A549 treated with GW870086 at 1 μM for 4 hours (cell line): ENCODE measurements at places on chromosomes 4 and X. TPM values are rescaled to one million over a fixed set of nuclear protein-coding genes. Genes with fewer than 3 reads are reported as not detected.

The BEND4 gene
- total RNA-seq: 0.01 TPM in 1 of 5 replicates, not detected in the others

The LUZP4 gene
- not detected in 5 replicates for total RNA-seq

The P2RY8 gene
- 0.02 to 0.10 TPM (median 0.07 TPM) in 3 of 5 replicates, not detected in the others for total RNA-seq

The PLAC1 gene
- total RNA-seq: 0.64 to 0.97 TPM (median 0.74 TPM) in 4 of 5 replicates, not detected in the other

The RHOH gene
- total RNA-seq: 0.11 to 0.16 TPM (median 0.12 TPM) in 4 of 5 replicates, not detected in the other

The RASSF6 gene
- 0.81 to 1.2 TPM (median 1.1 TPM) in 5 replicates for total RNA-seq

The PCDH11X gene
- total RNA-seq: not detected in 5 replicates

The CHIC1 gene
- total RNA-seq: 3.3 to 5.8 TPM (median 4.6 TPM) in 5 replicates

The CTAG1A gene
- not detected in 5 replicates for total RNA-seq

The TET2 gene
- total RNA-seq: 1.5 to 2.6 TPM (median 2.3 TPM) in 5 replicates

The PRRG3 gene
- not detected in 5 replicates for total RNA-seq

The PASD1 gene
- not detected in 5 replicates for total RNA-seq

The ARHGAP36 gene
- not detected in 5 replicates for total RNA-seq

The RPS6KA6 gene
- 3.9 to 5.9 TPM (median 5.5 TPM) in 5 replicates for total RNA-seq

The RGS12 gene
- 10.3 to 13.3 TPM (median 11.0 TPM) in 5 replicates for total RNA-seq

The TTC29 gene
- not detected in 5 replicates for total RNA-seq

The DOK7 gene
- total RNA-seq: 0.27 to 1.1 TPM (median 0.44 TPM) in 5 replicates

The MAGEA1 gene
- 0.09 to 0.22 TPM (median 0.16 TPM) in 3 of 5 replicates, not detected in the others for total RNA-seq

The MAGEB17 gene
- not detected in 5 replicates for total RNA-seq

The HGFAC gene
- 0.07 to 0.32 TPM (median 0.13 TPM) in 4 of 5 replicates, not detected in the other for total RNA-seq

The MAGEC2 gene
- not detected in 5 replicates for total RNA-seq

The HMX1 gene
- 0.09 to 0.43 TPM (median 0.18 TPM) in 4 of 5 replicates, not detected in the other for total RNA-seq

The CDS1 gene
- 0.48 to 0.88 TPM (median 0.65 TPM) in 5 replicates for total RNA-seq

The GK gene
- 1.9 to 2.4 TPM (median 2.4 TPM) in 5 replicates for total RNA-seq

The FANCB gene
- total RNA-seq: 2.3 to 3.5 TPM (median 3.0 TPM) in 5 replicates

The LDB2 gene
- not detected in 5 replicates for total RNA-seq

The BTC gene
- total RNA-seq: 0.69 to 1.2 TPM (median 1.2 TPM) in 5 replicates

The PCDH10 gene
- 0.06 to 0.19 TPM (median 0.11 TPM) in 5 replicates for total RNA-seq

The MND1 gene
- total RNA-seq: 12.7 to 16.5 TPM (median 13.3 TPM) in 5 replicates

The TLR6 gene
- total RNA-seq: 1.8 to 3.3 TPM (median 2.7 TPM) in 5 replicates

The XKRX gene
- total RNA-seq: 0.66 to 0.79 TPM (median 0.70 TPM) in 5 replicates

The SMIM31 gene
- 0.31 TPM in 1 of 5 replicates, not detected in the others for total RNA-seq

The FAM53A gene
- 0.87 to 1.5 TPM (median 1.1 TPM) in 5 replicates for total RNA-seq

The SLC49A3 gene
- 0.08 to 0.39 TPM (median 0.14 TPM) in 4 of 5 replicates, not detected in the other for total RNA-seq

The WDR17 gene
- 1.4 to 3.2 TPM (median 2.3 TPM) in 5 replicates for total RNA-seq

The CXCL1 gene
- total RNA-seq: 8.2 to 9.5 TPM (median 9.2 TPM) in 5 replicates

The OTC gene
- total RNA-seq: not detected in 5 replicates

The STK32B gene
- 14.6 to 16.8 TPM (median 15.9 TPM) in 5 replicates for total RNA-seq

The SPATA4 gene
- total RNA-seq: 0.18 to 0.45 TPM (median 0.20 TPM) in 4 of 5 replicates, not detected in the other

The FAM184B gene
- 0.01 to 0.05 TPM (median 0.04 TPM) in 4 of 5 replicates, not detected in the other for total RNA-seq

The BEX2 gene
- 7.0 to 13.7 TPM (median 10.2 TPM) in 5 replicates for total RNA-seq
